ENCODE measurements at places on chromosomes 2 and 18.
A peak's percentile ranks its signal among the peaks of the same experiment; 100 is the strongest.

GRCh38 chr2:217166241-217166850 is 306.5 kb upstream of the TNP1 start:
- DNase-seq = peak; percentile 6

- DNase-seq = peak; percentile 1
Measured at GRCh38 chr18:65567372-65567771, 183.4 kb upstream of the CDH7 start.

DNA sequence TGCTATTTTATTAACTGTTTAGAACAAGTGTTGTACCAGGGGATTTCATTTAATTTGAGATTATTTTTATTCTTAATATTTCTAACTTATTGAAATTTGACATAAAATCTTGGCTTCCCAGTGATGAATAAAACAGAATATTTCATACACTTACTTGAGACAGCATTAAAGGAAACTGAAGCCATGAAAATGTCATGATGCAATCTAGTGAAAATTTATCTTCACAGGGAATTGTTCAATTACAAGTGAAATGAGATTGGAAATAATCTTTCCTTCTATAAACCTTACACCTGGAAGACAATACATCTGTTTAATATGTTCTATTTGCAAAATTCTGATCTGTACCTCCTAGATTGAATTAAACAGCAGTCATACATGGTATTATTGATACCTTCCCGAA is 511.0 kb upstream of the CDH7 start:
- no peak for DNase-seq

GRCh38 chr2:189534854-189535832 is 45.4 kb downstream of the SLC40A1 start:
- DNase-seq = no peak

- no peak for DNase-seq
Measured at GRCh38 chr2:240469239-240469636, 33.8 kb downstream of the GPC1 start.

DNA sequence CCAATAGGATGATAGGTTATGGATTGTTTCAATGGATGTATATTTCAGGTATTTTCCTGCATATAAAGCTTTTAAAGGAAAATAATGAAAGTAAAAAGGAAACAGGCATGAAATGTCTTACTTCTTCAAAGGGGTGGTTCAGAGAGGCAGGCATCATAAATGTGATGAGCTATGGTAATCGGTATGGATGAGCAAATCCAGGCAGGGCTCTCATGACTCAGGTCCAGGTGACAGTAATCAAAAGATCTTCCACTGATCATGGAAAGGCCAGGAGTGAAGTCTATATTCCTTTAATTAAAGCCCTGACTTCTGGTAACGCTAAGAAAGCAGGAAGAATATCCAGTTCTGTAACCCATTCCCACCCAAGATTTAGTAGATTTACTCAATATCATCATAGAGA is 48.7 kb upstream of the RGPD4 start:
- no peak for DNase-seq

DNA sequence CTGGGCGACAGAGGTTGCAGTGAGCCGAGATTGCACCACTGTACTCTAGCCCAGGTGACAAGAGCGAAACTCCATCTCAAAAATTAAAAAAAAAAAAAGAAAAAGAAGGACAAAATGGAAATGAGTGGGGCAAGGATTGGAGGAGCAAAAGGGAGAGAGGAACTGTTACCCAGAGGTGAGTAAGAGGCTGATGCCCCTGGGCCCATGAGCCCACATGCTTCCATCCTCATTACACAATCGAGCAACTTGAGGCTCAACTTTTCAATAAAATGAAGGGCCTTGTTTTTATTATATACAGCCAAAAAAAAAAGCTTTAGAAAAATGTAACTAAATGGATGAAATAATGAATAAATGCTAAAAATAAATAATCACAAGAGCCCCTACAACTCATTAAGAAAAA is 91.7 kb upstream of the YWHAQ start:
- DNase-seq = no peak

GRCh38 chr2:163397451-163397850 is 338.4 kb downstream of the FIGN start:
- no peak for DNase-seq

DNA sequence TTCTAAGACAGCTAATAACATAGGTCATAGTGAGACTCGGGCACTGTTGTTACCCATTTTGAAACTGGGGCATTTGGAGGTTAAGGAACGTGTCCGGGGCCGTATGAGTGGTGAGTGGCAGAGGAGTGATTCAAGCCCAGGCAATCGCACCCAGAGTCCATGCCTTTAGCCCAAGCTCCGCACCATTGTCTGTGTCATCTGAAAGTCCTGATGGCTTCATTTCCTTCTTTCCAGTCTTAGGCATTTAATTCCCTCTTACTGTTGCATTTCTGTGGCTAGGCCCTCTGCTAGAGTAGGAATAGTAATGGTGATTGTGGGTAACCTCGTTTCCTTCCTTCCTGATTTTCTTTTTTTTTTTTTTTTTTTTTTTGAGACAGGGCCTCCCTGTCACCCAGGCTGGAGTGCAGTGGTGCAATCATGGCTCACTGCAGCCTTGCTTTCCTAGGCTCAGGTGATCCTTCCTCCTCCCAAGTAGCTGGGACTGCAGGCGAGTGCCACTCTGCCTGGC is 49.8 kb upstream of the ASB1 start:
- DNase-seq = no peak

- DNase-seq = no peak
Measured at GRCh38 chr2:12718015-12718671, 1.4 kb downstream of the TRIB2 start.

DNA sequence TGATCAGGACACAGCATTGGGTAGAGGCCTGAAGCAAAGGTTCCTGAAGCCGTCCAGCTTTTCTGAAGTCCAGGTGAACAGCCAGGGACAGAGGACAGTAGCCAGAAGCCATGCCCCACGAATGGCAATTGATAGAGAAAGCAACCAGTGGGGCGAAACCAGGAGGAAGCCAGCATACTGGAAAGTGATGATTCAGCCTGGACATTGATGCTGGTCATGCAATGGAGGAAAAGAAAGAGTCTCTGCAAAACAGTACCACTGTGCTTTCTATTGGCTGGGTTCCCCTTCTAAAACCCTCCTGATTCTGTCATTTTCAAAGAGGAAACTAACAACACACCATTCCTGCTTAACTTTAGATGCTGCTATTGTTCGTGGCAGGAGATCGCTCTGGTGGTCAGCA is 221.4 kb upstream of the EPAS1 start:
- DNase-seq = no peak

- no peak for DNase-seq
Measured at GRCh38 chr18:7978834-7979233, 411.7 kb downstream of the PTPRM start.

- DNase-seq = no peak
Measured at GRCh38 chr18:58041633-58042032, 2.4 kb upstream of the NEDD4L start.

DNA sequence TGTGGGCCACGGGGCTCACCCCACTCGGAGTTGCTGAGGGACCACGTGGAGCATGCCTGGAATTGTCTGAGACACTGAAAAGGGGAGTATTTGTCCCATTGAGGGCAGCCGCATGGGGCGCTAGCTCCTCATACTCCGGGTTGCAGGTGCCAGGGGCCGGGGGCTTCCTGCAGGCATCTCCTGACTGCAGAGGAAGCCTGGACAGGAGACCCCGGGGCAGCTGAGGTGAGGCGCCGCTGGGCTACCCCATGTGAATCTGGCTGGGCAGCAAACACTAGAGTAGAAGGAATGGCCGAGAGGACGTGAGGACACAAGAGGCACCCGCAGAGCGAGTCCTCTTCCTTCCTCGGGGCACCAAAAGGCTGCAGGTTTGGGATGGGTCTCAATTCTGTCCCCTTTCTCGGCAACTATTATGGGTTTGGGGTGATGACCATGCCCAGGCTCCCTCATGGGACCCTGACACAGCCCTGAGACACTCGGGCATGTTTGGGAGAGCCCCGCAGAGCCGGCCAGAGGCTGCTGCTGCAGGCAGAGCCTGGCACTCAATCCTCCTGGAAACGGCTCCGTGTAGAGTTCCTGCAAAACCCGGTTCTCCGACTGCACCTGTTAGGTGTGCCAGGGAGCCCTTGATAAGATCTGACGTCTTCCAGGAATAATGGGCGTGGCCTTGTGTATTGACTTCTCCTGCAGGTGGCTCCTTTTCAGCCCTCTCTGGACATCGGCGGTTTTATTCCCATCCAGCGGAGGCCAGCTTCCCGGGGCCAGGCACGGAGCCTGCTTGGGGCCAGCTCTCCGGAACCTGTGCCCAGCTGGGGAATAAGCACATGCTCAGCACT is 77.0 kb downstream of the CTIF start:
- DNase-seq = no peak

DNA sequence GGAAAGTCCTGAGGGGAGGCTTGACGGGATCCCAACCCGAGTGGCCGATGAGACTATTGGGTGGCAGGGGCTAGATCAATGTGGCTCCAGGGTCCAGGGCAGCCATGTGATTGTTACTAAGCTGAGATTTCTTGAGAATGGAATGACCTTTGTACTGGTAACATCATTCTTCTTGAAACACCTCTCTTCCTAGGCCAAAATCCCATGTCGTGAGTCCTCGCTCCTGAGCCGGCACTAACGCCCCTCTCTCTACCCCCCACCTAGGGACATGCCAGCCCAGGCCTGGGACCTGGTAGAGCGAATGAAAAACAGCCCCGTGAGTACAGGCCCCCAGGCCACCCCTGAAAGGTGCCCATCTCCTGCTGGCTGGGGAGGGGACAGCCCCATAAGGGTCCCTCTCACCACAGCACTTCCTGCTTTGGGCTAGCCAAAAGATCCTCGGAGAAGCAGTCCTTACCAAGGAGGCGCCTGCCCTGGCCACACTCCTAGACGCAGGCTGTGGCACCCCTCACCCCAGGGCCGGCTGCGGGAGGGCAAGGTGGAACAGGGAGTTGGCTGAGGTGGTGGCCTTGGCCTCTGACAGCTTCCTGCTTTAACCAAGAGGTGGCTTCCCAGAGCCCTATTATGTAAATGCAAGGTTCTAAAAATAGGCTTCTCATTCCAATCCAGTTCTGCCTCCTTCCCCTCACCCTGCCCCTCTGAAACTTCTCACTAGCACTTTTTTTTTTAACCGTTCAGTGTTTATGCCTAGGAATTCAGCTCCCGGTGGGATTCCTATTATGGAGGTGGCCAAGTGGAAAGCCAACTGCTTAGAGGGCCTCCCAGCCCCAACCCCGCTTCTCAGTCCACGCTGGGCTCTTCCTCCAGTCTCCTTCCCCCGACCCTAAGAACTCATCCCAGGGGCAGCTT is 126.6 kb upstream of the PPP1CB start:
- DNase-seq = no peak

GRCh38 chr18:12559319-12559718 is 98.6 kb downstream of the SPIRE1 start:
- no peak for DNase-seq
